ENCODE measurements at places on chromosomes 4 and X. TPM values are rescaled to one million over a fixed set of nuclear protein-coding genes. Genes with fewer than 3 reads are reported as not detected.

Gene HSPA4L
- polyA plus RNA-seq, result 2.1 TPM

Gene TMPRSS11F
- polyA plus RNA-seq, result not detected

Gene PHF8
- polyA plus RNA-seq, result 6.0 TPM

Gene BRS3
- polyA plus RNA-seq, result not detected

Data from right cardiac atrium (tissue), 5 donors.